Inflammatory macrophage treated with lipopolysaccharide for 1 hour (primary cell): ENCODE measurements at places on chromosomes 6 and 20.
A peak's percentile ranks its signal among the peaks of the same experiment; 100 is the strongest.

DNA sequence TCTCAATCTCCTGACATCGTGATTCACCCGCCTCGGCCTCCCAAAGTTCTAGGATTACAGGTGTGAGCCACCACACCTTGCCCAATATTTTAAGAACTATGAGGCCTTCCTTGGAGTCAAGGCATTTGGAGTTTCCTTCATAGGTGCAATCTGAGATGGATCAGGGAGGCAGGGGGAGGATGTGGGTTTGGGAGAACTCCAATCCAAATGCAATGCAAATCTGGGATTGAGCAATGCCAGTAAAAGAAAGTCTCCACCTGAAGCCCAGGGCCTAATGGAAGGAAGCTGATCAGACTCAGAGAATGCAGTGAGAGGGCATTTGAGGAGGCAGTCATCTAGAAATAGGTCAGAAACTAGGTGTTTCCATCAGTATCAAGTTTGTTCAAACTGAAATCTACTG, 21.2 kb downstream of the RSPH3 start:
- DNase-seq = no peak

- peak; percentile 58 for DNase-seq
Measured at GRCh38 chr20:63830841-63831588, at the start of gene ZBTB46. Gene ZBTB46 (minus strand): TSS chr20:63831264. CDS start chr20:63790757, 40,507 bp downstream.

GRCh38 chr6:18148304-18149025, 6.4 kb downstream of the TPMT start:
- DNase-seq = peak; percentile 84

DNA sequence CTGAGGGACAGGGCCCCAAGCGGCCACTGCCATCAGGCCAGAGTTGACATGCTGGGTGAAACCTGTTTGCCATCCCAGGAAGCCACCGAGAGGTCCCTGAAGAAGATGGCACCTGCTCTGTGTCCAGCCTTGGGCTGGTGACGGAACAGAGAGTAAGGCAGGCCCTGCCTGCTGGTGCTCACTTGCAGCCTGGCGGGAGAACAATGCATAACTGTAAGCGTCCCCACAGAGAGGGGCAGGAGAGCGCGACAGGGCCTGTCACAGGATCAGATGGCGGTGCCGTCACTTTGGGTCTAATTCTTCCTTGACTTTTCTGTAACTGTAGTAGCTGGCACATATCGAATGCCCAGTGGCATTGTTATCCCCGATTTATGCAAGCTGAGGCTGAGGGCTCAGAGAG, 29.0 kb upstream of the VSTM2L start:
- DNase-seq = no peak

- no peak for DNase-seq
Measured at GRCh38 chr6:150734235-150734634, 131.3 kb upstream of the MTHFD1L start.

DNA sequence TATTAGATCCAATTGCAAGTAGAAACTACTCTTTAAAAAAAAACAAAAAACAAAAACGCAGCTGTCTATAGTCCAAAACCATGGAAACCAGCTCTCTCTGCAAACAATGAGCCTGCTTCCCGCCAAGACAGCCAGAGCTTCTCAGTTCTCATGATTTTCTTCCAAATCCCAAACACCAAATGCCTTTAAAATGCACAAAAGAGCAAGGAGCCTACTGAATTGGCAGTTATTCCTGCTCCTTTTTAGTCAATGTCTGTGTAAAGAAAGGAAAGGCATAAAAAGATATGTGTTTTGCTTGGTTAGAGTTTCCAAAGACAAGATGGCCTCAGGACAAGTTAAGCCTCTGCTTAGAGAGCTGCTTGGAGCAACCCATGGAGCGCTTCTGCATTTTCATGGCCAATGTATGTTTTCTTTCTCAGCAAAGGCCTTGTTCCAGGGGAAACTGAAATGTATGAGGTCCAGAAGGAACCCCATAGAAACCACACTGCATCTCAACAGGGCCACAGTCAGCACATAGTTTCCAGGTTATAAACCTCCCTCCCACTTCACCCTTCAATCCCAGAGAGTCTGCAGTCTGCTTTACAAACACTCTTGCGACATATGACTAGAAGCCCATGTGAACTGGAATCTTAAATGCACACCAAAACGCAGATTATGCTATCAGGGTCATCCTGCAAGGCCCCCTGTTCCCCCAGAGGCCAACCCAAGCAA, 209.3 kb upstream of the TAB2 start:
- no peak for DNase-seq

GRCh38 chr6:143127941-143128680, 67.4 kb downstream of the AIG1 start:
- no peak for DNase-seq

DNA sequence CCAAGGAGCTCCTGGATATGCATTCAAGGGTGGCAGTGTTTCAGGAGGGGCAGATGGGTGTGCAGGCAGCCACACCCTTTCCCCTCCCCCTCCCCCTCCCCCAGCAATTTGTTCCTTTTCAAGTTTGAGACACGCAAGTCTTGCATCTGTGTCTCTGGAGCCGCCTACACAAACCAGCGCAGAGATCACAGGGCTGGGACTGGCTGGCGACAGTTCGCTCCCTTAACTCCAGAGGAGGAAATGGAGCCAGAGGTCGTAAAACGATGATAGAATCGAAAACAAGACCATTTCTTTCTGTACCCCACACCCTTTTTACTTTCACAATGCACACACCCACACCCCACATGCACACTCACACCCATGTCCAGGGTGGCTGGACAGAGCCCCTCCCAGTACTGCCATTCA, 163.1 kb downstream of the LY86 start:
- DNase-seq = peak; percentile 83

DNA sequence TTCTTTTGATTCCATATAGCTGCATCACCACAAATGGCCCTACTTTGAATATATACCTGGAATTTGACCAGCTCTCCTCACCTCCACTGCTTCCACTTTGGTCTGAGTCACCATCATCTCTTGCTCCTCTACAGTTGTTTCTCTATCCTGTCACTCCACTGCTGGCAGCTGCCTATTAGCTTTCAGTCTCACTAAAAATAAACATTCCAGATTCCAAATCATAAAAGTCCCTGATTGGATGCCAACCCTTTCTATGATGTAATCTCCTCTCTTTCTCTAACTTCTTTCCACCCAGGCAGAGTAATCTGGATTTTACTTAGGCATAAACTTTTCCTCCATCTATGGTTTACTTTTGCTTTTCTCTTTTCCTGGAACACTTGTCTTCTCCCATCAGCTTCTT, 49.1 kb downstream of the RFPL4B start:
- no peak for DNase-seq

- no peak for DNase-seq
Measured at GRCh38 chr20:3532089-3532615, 61.3 kb downstream of the ATRN start.

- no peak for DNase-seq
Measured at GRCh38 chr20:1333462-1334369, 4.8 kb upstream of the SDCBP2 start.

DNA sequence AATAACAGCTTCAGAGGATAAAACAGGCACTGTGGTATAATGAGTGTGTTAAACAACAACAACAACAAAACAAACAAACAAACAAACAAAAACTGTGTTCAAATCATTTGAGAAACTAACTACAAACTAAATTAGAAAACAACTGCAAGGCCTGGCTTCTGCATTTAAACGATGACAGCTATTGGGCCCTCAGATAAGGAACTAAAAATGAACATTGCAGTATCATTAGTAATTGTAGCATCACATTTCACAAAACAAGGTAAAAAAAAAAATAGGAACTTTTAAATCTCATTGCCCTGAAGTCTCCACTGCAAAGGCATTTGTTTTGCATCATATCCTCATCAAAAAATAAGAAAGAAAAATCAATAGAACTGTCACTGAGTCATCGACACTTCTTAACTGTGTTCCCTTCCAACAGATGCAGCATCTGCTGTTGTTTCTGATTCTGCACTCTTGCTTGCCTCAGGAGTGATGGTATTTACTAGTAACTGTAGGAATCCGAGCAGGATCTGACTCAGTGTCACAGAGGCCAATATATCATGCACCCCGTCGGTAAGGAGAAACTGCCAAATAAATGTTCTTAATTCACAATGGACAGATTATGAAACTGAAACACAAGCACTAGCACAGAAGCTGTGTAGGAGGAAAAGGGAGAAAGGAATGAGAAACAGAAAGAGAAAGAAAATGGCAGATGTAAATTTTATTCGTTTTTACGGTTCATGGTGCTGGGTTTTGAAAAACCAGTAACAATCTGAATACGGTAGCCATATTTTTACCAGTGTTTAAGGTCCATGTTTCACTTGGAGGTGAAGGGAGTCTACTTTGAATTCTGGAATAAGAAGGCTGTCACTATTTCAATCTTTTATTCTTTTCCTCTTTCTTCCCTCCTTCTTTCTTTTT, 365.7 kb upstream of the EPHA7 start:
- no peak for DNase-seq

DNA sequence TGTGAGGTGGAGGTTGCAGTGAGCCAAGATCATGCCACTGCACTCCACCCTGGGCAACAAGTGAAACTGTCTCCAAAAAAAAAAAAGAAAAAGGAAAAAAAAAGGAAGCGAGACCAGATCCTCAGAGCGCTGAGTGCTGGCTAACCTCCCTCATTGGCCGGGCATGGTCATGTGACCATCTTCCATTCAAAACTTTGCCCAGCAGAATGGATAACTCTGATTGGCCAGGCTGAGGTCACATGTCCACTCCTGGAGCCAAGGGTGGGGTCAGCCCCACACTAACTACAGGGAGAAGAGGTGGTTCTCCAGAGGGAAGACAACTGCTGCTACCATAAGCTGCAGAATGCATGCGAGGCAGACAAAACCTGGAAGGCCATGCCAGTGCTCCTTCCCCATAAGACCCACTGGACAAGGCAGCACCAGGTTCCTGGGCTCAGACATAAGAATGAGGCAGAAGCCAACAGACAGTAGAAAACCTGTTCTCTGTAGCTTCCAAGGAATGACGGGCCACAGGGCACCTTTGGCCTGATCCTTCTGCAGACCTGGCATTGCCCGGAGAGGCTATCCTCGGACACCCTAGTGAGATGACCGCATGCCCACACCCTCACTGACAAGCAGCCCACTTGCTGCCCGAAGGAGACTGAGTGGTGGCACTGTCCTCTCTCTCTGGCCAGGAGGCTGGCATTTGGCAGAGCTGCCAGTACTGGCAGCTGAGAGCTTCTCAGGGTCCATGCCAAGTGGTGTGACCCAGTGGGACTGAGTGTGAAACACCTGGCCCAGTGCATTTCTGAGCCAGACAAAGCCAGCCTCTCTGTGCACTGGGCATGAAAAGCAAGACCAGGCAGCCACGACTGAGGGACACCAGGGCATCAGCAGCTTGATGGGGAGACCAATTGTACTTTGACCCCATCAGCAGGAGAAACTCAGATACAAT, 311.9 kb upstream of the SULF2 start:
- DNase-seq = no peak

GRCh38 chr6:45714741-45715507, 300.7 kb downstream of the CLIC5 start:
- DNase-seq = peak; percentile 70

DNA sequence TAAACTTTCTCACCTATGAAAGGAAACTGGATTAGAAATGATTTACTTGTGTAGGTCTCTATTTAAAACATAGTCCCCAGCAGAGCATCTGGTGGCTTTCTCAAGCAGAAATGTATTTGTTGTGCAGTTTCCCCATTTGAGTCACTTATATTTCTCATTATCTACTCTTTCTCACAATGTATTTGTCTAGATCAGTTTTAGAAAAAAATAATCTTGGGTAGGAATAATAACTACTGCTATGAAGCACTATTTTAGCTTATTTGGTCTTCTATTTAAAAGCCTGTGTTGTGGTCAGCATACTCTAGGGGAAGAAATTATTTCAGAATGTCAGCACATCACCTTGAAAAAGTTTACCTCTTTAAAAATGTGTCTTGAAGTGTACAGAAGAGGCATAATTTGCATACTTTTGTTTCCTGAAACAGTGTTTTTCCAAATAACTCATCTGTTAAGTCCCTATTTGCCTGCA, 60.9 kb upstream of the PRL start:
- DNase-seq = no peak

GRCh38 chr6:36358226-36358915, 21.7 kb upstream of the BNIP5 start:
- peak; percentile 32 for DNase-seq

DNA sequence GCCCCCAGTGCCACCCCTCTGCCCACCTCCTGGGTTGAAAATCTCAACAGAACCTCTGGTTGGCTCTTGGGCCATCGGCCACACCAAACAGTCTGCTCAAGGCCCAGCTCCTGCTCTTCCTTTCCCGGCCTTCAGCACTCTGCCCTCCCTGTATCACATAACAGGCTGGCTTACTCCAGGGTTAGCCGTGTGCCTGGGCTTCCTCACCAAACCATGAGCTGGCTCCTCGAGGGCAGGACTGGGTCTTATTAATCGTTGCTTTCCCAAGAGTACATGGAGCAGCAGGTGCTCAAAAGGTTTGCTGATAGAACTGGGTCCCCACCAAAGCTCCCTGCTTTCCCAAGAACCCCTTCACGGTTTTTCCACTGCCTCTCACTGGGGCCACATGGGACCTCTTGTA, 12.7 kb upstream of the FAM83C start:
- DNase-seq = no peak

GRCh38 chr6:156585859-156586258, 191.3 kb upstream of the ARID1B start:
- DNase-seq = no peak

GRCh38 chr6:157753291-157753690, 69.8 kb upstream of the SNX9 start:
- DNase-seq = no peak

DNA sequence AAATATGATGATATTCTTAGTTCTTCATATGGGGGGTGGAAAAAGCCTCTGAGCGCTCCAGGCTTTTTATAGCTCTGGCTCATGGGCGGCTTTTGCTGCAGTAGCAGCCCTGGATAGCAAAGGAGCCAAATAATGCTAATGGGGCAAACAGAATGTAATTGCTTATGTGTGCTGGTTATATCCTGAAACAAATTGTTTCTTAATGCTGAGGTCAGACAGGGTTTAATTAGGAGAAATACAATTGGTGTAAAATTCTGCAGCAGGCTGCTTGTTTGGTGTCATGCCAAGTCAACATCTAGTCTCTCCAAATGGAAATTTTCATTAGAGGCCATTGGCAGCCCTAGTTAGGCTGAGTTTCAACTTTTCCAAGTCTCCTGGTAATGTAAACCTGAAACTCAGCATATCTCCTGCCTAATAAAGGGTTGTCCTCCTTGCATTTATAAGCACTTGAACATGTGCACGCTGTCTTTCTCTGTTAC, 530.1 kb upstream of the NOX3 start:
- no peak for DNase-seq

- DNase-seq = no peak
Measured at GRCh38 chr6:3409699-3410384, 47.0 kb downstream of the SLC22A23 start.
